ENCODE measurements at places on chromosomes 6 and 20.
A peak's percentile ranks its signal among the peaks of the same experiment; 100 is the strongest.

- DNase-seq = no peak
These were observed 29.2 kb downstream of the NOX3 start for GRCh38 chr6:155426408-155426945.

DNA sequence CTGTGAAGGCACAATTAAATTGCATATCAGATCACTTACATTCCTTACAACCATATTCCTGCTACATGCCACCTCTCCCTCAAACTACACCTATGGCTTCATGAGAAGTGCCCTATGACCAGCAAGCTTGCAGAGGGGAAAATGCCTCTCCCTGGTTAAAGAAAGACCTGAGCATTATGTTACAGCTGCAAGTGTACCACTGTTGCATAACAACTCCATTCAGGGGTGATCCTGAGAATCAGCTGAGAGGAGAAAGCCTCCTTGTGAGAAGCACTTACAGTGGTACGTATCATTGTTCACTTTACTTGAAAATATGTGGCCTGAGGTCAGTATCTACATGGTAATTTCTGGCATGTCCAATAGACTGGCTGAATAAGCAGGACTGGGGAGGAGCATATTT lies 20.0 kb downstream of the PDSS2 start:
- DNase-seq = no peak

GRCh38 chr20:59247731-59248684 lies 52.4 kb upstream of the EDN3 start:
- DNase-seq = no peak

DNA sequence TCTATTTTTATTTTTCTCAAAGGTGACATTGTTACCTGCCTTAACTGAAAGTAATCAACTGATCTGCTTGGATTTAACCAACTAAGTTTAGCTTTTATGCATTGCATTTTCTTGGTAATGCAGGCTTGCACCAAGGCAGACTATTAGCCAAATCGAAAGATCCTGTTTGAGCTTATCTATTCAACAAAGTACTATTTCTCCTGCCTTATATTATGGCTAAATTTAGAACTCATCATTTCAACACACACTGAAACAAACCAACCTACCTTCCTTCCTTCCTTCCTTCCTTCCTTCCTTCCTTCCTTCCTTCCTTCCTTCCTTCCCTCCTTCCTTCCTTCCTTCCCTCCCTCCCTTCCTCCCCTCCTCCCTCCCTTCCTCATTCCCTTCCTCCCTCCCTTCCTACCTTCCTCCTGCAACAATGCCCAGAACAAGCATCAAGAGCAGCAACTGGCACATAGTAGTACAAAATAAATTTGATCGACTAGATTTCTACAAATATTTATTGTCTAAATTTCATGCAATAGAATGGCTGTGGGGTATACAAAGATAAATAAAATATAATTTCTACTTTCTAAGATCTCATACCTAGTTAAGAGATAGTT lies 17.0 kb upstream of the RNF182 start:
- DNase-seq = no peak

GRCh38 chr6:56616967-56617366 lies 25.7 kb downstream of the DST start:
- DNase-seq = no peak

- DNase-seq = no peak
These were observed 39.2 kb downstream of the ELMO2 start for GRCh38 chr20:46367234-46367633.

- DNase-seq = peak; percentile 88
These were observed 50.0 kb downstream of the SRC start for GRCh38 chr20:37395921-37396415.

- no peak for DNase-seq
These were observed 76.9 kb downstream of the STK35 start for GRCh38 chr20:2178318-2179232.

GRCh38 chr20:33273117-33273851 lies 9.7 kb upstream of the BPIFB1 start:
- DNase-seq = no peak

- DNase-seq = no peak
These were observed 438.7 kb upstream of the JARID2 start for GRCh38 chr6:14807130-14807529.

- no peak for DNase-seq
These were observed 11.7 kb downstream of the SGK2 start for GRCh38 chr20:43570496-43570895.

DNA sequence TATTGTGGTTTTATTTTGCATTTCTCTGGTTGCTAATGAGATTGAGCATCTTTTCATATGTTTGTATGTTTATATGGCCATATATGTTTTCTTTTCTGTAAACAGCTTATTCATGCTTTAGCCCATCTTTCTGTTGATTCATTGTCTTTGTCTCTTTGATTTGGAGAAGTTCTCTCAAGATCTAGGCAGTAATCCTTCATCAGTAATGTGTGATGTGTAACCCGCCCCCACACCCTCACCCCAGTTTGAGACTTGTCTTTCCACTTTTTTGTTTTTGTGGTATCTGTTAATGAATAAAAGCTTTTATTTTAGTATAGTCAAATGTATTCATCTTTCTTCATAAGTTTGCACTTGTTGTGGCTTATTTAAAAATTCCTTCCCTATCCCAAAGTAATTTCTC lies 26.0 kb downstream of the ZC3H12D start:
- DNase-seq = no peak

- DNase-seq = no peak
These were observed 157.2 kb downstream of the PTPRK start for GRCh38 chr6:128363020-128363813.

DNA sequence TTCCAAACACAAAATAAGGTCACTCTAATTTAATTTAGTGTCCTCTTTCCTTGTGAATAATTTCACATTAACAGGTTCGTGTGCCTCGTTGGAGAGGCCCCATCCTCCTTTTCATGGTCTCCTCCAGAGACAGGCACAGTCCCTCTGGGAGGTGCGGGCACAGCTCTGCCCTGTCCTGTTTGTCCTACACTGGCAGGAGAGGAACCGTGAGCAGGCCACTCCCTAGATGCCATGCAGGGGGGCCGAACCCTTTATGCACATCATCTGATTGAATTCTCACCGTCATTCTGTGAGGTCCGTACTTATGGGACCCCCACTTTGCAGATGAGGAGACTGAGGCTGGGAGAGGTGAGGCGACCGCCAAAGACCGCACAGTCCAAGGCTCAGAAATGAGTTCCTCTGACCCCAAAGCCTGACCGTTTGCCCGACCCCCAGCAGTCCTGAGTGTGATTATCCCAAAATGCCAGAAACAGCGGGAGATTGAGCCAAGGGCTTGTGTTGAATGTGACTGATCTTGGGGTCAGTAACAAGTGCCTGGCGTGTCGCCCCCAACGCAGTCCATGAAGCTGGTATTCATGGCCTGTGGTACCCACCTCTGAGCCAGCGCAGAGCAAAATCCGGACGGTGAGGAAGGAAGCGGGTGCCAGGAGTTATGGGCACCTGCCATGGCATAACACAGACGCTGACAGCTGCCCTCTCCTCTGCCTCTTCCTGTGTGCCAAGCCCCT lies 43.5 kb downstream of the PMEPA1 start:
- DNase-seq = no peak

GRCh38 chr20:664151-664550 lies 11.2 kb upstream of the SRXN1 start:
- no peak for DNase-seq

GRCh38 chr20:61520076-61520892 lies 268.2 kb downstream of the CDH4 start:
- no peak for DNase-seq

- DNase-seq = no peak
These were observed 40.1 kb downstream of the TBPL1 start for GRCh38 chr6:133992992-133993680.

GRCh38 chr6:135567375-135568083 lies 70.0 kb upstream of the AHI1 start:
- no peak for DNase-seq

- DNase-seq = no peak
These were observed 40.4 kb downstream of the MDGA1 start for GRCh38 chr6:37657112-37657886.

Measured in NCI-H1092 treated with DMSO at 0.1 percent for 48 hours (cell line).